ENCODE measurements at places on chromosomes 3 and 15.
A peak's percentile ranks its signal among the peaks of the same experiment; 100 is the strongest.

- no peak for DNase-seq
These were observed 77.5 kb upstream of the CADM2 start for GRCh38 chr3:84881288-84881687.

GRCh38 chr3:25576831-25577454, 87.8 kb downstream of the TOP2B start:
- no peak for DNase-seq

DNA sequence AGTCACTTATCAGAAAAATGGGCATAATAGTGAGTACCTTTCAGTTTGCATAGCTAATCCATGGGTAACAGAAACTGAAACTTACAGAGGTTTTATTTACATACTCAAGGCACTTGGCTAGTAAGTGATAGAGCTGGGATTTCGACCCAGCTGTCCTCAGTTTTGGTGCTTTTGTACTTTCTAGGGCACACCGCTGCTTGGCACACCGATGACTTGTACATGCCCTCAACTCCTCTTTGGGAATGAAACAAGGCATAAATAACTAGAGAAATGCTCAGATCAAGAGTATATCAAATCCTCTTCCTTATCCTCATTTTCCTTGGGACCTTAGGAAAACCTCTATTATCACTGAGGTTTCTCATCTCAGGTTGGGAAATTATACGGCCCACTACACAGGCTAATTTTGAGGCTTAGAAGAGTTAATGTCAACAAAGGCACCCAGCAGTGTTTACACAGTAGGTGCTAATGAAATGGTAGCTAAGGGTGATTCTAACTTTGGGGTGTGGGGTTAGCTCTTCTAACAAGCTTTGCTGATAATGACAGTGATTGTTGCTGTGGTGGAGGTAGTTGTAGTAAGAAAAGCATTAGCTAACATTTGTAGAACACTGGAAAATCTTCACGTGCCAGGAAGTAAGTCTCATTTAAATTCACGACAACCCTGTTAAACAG, 20.3 kb upstream of the DGKG start:
- no peak for DNase-seq

DNA sequence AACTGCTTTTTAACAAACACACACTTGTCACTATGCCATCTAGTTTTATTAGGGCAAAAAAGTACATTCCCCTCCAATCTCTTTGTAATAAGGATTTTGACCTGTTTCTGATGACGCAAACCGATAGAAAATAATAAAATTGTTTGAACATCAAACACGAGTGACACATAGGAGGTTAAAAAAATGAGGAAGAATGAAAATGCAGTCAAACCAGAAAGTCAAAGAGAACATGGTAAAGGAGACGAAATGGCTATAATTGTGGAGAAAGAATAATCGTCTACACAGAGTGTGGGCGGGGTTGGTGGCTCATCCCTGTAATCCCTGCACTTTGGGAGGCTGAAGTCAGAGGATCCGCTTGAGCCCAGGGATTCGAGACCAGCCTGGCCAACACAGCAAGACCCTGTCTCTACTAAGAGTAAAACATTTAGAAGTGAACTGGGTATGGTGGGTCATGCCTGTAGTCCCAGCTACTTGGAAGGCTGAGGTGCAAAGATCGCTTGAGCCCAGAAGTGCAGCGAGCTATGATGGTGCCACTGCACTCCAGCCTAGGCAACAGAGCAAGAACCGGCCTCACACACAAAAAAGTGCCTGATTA, 83.2 kb downstream of the MEIS2 start:
- DNase-seq, result no peak

DNA sequence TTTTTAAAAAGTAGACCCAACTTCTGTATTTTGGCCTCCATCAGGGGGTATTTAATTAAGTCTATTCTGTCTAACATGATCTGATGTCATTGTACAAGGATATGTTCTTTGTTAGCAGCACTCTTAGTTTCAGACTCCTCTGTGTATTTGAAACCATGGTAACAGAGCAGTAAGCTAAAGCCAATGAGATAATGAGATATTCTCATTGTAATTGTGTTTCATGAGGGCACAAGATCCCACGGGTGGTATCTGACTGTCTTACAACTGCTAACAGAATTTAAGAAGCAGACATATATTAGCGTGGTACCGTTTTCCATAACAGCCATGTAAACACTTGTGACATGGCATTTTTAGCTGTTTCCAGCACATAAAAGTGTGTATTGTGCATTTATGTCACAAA, 251.2 kb upstream of the VEPH1 start:
- no peak for DNase-seq

DNA sequence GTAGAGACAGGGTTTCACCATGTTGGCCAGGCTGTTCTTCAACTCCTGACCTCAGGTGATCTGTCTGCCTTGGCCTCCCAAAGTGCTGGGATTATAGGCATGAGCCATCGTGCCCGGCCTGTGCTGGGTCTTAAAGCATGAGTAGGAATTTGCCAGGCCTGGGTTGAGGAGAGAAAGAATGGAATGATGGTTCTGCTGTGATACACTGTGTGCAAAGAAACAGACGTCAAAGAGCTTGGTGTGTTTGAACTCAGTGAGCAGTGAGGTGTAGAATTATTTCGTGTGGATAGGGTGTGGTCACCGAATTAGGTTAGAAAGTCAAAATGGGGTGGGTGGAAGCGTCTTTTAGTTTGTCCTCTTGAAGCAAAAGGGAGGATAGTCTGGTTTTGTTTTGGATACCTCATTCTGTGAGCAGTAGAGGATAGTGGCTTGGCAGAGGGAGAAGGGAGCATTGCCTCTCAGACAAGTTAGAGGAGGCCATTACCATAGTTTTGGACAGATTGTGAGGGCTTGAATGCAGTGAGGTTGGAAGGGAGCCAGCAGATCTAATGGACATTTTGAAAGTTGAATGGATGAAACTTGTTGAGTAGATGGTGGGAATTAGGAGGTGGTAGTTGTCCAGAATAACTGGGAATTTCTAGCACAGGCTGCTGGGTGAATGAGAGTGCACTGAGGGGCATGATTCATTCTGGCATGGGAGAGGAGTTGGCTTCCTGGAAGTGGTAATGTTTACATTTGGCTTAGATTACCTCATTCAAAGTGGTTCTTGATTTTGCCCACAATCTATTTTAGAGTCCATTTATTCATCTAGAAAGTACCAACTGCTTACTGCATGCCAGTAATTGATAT, 27.2 kb downstream of the AKAP13 start:
- peak; percentile 91 for DNase-seq

DNA sequence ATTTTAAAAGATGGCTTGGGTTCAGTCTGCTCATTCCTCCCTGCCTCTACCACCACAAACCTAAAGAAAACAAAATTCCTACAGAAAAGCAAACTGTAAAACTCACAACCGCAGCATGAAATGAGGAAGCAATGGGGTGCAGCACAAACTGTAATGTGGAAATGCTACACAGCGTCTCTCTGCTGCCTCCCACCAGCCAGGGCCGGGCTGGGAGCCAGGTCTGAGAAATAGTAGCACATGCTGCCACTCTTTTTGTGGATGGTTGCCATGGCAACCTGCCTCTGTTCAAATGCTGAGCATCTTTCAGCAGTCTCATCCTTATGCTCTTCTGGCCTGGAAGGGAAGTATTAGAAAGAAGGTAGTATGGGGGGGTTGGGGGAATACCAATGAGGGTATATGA, 55.4 kb downstream of the EOMES start:
- DNase-seq, result peak; percentile 39

- DNase-seq, result peak; percentile 81
These were observed 5.6 kb downstream of the ZBTB38 start for GRCh38 chr3:141373768-141374526.

- DNase-seq, result no peak
These were observed 49.0 kb downstream of the CASR start for GRCh38 chr3:122232485-122232884.

- DNase-seq, result peak; percentile 98
These were observed 85.3 kb upstream of the LIMD1 start for GRCh38 chr3:45509038-45509767.

DNA sequence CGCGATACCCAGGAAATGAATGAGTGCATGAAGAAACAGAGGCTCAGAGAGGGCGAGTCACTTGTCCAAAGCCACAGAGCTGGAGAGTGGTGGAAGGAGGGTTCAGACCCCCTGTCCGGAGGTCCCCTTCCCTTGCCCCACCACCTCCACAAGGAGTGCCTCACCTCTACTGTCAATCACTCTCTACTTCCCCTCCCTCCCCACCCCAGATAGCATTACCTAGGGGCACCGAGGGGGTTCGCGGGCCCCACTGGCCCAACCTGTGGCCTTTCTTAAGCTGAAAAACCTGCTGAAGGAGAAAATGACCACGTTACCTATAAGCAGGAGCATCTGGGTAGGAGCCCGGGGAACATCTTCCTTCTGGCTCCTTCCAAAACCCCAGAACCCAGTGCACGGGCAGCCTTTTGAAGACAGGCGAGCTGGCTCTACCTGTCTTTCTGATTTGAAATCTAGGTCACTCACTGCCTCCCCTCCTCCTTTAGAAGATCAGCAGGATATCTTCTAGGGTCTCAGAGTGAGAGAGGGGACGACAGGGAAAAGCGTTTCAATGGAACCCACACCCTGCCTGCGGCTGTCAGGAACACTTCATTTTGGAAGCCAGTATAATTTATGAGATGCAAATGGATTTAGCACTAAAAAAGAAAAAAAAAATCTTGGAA, 89.9 kb upstream of the MEF2A start:
- DNase-seq, result no peak

GRCh38 chr3:99845999-99846398, 28.3 kb downstream of the CMSS1 start:
- DNase-seq, result no peak

- DNase-seq, result no peak
These were observed 98.4 kb downstream of the SNRPN start for GRCh38 chr15:25053000-25053815.

DNA sequence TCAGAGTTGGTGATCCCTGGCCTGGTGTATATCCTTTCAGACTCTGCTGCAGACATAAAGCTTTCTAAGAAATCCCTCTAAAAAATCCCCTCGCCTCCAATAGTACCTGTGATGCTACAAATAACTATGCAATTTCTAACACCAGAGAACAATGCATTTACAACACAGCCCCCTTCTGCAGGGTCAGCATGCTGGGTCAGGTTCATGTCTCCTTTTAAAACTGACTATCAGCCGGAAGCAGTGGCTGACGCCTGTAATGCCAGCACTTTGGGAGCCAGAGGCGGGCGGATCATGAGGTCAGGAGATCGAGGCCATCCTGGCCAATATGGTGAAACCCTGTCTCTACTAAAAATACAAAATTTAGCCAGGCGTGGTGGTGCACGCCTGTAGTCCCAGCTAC, 77.0 kb upstream of the SPATA12 start:
- DNase-seq, result no peak

DNA sequence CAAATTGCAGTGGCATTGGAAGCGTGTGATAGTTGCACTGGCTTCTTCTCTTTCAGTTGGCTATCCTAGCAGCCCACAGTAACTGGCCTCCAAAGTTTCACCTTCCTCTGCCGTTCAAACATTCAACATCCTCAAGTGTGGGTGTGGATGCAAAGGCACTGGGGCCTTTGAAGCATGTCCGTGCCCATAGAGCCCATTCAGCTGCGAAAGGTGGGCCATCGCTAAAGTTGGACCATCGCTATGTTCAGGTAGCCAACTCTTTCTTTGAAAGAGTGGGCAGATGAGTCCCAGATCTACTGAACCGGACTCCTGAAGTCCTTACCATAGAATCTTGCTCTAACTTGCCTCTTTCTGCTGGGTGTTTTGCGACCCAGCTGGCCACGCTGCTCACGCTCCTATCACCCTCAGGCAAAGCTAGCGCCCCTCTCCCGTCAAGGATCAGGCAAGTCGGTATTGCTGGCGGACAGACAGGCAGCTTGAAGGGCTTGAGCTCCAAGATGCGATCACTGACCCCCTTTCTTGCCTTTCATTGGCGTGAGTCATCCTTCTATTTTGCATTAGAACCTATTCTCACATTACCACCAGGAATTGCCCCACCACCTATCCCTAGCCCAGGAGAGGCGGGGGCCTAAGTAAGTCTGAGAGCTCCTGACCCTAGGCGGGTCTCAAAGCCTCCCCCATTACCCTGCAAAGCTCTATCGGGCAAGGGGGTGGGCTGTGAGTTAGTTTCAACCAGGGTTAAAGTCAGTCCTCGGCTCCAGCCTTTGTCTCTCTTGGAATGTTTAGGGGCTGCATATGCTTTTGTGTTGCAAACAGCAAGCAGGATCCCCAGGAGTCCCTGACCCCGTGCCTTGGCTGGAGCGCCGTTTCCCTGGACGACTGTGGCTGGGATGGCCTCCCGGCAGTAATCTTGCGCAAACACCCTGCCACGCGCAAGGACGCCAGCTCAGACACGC, 28.7 kb downstream of the ZIC4 start:
- DNase-seq, result no peak

GRCh38 chr15:63979262-63979793, 67.0 kb downstream of the DAPK2 start:
- DNase-seq, result no peak

- no peak for DNase-seq
These were observed 317.8 kb downstream of the LPP start for GRCh38 chr3:188471723-188472122.

- DNase-seq, result no peak
These were observed 94.4 kb downstream of the ST6GAL1 start for GRCh38 chr3:187024536-187025226.

DNA sequence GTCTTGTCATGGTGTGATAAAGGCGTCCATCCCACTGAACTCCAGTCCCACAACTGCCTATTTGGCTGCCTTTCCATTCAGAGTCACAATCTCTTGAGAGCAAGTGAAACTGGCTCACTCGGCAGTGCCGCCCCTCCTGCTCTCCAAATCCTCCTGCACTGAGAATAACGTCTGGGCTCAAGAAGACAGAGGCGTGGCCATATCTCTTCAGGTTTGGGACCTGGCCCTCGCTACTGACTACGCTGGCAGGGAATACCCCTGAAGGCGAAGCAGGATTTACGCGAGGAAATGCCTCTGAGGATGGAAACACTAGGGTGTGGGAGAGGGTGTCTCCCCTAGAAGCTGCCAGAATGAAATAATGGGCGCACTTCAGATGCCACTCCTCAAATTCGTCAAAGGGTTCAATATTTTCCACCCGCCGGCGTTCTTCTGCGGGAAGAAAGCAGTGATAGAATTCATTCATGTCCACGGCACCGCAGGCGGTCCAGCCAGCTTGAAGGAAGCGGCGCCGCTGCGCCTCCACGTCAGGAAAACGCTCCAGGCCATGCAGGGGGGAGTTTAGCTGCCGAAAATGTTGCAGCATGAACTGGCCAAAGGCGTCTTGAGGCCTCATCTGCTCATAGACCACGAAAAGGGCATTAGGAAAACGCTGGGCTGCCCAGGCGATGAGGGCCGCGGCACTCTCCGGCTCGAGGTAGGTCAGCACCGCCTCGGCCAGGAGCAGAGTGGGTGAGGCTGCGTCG, 985 bp downstream of the LCMT2 start:
- DNase-seq, result peak; percentile 28

DNA sequence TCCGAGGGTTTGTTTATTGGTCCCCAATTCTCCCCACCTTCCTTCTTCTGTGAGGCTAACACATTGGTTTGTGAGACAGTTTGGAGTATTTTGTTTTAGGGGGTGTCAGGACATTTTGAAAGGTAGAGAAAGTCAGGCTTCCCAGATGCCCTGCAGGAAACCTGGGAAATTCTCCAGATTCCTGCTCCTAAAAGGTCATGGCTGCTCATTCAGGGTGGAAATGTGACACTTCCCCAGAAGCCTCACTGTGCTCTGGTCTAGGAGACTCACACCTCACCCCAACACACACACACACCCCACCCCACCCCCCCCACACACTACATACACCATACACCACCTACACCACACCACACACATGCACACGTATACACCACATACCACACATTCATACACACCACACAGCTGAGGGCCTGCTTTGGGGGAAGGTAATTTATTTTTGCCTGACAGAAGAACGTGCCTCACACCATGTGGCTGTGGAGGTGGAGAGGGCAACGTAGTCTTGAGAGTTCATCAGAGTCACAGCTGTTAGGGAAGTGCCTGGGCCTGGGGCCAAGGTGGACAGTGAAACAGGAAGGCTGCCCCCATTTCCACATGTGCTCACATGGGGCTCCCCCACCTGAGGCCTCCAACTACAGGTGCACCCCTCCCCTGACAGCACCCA, 40.4 kb upstream of the LIMD1 start:
- DNase-seq, result peak; percentile 27

All from ELR (cell line).